Left forelimb (tissue), 1 donor: ENCODE measurements at places on chromosomes 13 and 19.

DNA sequence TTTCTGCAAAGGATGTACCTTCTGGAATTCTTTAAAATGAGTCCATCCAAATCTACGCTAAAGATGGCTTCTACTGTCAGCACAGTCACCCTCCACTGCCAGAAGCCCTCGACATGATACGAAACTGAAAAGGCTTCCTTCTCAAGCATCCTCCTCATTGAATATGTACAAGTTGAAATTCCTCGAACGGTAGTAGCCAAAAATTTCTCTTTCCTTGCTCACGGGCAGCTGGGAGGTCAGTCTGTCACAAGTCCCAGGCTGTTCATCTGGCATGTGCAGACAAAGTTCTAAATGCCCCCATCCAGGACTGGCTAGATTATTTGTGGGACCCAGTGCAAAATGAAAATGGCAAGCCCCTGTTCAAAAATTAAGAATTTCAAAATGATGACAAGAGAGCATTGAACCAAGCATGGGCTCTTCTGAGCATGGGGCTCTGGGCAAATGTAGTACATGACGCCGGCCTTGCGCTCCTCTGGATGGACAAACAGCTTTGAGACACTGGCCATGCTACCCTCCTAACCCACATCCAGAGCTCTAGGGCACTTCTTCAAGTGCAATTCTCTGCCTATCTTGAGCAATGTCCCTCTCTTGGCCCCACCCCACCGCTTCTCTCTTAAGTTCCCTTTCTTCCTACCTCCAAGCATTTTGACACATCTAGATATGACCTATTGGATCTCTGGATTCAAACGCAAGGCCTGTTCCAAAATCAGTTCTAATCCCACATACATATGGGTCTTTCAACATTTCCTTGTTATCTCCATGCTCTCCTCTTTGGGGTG, 78.9 kb upstream of the FLT1 start:
- DNase-seq = no peak

DNA sequence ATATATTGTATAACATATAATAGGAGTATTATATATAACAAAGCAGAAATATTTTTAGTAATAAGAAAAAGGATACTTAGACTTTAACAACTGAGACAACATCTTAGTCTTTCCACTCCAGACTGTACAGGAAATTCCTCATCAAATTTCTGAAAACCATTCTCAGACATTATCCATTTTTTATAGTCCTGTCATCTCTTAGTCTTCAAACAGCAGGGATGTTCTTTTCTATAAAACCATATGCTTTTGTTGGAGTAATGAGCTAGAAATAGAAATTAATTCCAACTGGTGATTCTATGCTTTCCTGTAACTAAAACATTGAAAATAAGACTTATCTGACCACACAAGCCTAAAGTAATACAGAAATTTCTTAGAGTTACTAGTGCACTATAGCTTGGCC, 82.2 kb upstream of the CSNK1A1L start:
- no peak for DNase-seq

- DNase-seq = no peak
Observed at GRCh38 chr19:45097776-45098520, 5.0 kb downstream of the PPP1R37 start.

DNA sequence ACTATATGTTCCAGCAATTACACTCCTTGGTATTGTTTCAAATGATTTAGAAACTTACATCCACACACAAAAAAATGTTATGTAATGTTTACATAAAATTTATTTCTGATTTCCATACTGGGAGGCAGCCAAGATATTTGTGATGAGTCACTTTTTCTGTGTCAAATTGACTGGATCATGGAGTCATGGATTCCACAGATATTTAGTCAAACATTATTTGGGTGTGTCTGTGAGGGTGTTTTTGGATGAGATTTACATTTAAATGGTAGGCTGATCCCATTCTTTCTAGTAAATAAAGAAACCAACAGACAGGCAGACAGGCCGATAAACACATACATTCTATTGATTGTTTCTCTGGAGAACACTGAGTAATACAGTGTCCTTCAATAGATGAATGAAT, 562.8 kb downstream of the SLITRK6 start:
- DNase-seq = no peak

DNA sequence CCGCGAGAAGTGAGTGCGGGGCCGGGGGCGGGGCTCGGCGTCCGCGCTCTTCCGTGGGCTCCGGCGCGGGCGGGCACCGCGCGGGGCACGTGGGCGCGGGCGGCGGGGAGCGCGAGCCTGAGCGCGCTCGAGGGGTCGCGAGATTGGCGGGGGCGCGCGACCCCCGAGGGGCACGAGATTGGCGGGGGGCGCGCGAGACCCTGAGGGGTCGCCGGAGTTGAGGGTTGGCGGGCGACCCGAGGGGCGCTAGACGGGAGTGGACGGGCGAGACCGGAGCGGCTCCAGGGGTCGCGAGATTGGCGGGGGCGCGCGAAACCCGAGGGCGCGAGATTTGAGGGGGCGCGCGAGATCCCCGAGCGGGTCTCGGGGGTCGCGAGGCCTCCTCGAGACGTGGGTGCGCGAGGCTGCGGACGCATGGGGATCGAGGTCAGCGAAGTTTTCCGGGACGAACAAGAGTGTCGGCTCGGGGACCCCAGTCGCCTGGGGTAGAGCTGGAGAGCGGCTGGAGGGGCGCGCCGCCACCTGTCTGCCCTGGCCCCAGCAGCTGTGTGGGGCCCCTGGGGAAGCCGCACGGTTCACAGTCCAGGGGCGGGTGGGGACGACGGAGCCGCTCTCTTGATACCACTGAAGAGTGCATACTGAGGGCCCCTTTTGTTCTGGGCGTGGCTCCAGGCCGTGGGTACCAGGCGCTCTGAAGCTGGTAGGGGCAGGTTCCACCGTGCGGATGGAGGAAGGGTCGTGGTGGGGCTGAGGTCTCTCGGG, 682 bp downstream of the SSBP4 start:
- DNase-seq = no peak

GRCh38 chr19:31378404-31378803, 29.2 kb upstream of the TSHZ3 start:
- no peak for DNase-seq

DNA sequence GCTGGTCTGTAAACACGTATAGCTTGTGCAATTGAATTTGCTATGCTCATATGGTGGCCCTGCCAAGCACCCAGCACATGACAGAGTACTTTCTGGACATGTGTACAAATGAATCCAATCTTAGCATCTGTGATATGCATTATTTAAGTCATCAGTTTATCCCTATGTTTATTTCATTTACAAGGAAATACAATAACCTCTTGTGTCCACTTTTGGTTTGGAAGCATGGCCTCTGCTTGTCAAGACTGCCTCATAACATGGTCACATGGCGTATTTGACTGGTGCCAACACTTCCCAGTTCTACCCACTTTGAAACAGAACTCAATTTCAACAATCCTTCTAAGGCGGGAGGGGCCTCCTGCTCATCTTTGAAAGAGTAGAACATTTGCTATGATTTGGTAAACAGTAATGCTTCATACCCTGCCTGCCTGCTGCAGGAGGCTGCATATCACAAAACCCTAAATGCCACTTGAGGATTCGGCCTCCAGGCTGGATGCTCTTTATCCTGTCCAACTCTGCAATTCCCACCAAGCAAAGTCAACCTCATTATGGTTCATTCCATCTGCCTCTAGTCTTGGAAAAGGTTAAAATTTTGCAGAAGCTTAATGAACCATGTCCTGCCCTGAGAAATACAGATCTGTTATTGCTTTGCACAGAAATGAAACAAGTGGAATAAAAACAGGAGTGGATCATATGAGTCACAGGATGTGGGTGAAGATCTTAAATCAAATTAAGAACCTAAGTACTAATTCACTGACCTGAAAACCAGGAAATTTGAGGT, 151.3 kb downstream of the CYSLTR2 start:
- DNase-seq = no peak

DNA sequence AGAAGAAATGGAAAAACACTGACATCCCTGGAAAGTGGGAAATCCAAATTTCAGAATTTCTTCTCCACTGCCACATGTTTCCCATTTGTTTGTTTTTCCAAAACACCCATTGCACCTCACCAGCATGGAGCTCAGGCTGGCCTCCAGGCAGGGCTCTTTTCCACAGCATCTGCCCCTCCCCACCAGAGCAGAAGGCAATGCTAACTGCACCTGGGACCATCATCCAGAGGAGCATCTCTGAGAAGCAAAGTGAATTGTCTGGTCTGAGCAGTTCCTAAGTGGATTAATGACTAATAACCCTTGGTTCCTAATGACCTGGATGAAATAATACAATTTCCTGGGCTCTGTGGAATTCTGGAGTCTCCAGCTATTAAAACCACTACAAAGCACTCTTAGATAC, 8.8 kb upstream of the CYSLTR2 start:
- DNase-seq = no peak

- no peak for DNase-seq
Observed at GRCh38 chr19:55611983-55612645, 6.7 kb downstream of the ZNF865 start.

- no peak for DNase-seq
Observed at GRCh38 chr13:69389899-69390298, 717.7 kb upstream of the ATXN8OS start.

GRCh38 chr13:25447396-25447795, 75.6 kb downstream of the ATP8A2 start:
- no peak for DNase-seq

DNA sequence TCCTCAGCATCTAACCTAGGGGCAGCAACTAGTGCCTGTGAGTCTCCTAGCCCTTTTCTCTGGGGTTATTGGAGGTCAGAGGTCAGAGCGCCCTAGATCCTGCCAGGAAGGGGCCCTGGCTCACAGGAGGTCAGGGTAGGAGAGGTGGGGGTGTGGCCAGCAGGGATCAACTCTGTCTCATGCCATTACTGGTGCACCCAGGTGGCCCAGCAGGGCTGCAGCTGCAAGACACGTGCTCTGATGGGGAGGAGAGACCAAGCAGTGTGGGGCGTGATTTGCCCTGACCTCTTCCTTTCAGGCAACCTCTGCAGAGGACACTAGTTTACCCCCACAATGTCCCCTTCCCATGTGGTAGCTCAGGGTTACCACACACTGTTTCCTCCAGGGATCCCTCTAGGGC, 73.3 kb upstream of the ZNF30 start:
- DNase-seq = no peak

- DNase-seq = no peak
Observed at GRCh38 chr19:58516246-58516836, 3.3 kb downstream of the ZBTB45 start.

DNA sequence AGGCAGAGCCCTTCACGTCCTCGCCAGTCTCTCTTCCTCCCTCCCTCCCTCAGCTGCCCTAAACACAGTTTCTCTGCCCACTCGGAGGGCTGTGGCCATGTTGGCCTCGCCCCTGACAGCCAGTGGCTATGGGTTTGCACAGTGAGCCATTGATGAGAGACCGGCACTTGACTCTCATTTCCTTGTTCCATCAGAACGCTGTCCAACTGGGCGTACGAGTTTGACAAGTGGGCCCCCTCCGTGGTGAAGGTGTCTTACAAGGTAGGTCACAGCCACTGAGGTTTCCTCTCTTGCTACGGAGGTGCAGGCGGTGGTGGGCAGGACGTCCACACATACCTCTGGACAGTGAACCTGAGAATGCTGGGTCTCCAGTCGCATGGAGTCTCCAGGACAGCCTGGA, 57.9 kb downstream of the SMARCA4 start:
- DNase-seq = no peak

- no peak for DNase-seq
Observed at GRCh38 chr13:84917252-84917878, 881.9 kb downstream of the SLITRK6 start.

DNA sequence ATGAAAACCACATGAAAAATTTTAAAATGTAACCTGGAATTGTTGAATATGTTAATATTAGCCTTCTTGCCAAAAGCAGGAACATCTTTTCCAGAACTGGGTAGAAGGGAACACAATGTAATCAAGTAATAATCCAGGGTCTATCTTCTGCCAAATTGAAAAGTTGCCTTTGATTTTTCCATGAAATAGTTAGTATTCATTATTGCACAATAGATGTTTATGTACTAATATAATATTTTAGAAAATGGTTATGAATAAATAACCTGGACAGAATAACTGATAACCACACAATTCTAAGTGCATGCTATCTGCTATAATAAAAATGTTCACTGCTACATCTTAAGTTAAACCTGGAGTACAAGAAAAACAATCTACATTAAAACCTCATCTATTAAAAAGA, 802.3 kb downstream of the LIG4 start:
- no peak for DNase-seq

DNA sequence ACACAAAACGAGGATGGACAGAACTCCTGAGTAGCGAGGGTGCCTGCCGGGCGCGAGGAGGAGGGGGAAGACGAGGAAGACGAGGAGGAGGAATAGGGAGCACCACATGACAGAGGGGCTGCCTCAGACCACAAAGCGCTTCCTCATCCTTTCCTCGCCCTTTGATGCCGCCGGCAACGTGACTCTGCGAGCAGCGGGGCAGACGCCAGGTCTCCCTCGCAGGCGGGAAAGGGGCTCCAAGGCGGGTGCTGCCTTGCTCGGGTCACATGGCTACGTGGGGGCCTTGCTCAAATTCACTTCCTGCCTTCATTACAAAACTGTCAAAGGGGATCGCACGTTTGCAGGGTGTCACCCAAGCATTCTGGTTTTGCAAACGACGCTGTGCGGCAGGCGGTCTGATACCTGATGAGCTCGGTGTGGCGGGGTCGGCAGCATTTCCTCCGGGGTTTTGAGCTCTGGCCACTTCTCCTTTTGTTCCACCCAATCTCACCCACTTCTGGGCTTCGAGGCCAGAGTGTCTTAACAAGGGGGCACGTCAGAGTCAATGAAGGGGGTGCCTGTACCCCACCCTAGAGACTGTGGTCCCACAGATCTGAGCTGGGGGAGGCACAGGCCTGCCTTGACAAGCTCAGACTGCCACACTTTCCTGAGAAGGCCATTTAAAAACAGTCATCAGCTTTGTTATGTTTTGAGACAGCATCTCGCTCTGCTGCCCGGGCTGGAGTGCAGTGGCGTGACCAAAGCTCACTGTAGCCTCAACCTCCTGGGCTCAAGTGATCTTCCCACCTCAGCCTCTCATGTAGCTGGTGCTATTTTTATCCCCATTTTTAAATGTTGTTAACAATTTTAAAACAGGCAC, 14.9 kb downstream of the MAP2K2 start:
- no peak for DNase-seq

GRCh38 chr19:31450696-31451095, 101.5 kb upstream of the TSHZ3 start:
- DNase-seq = no peak

GRCh38 chr13:39575641-39576238, 27.3 kb downstream of the LHFPL6 start:
- DNase-seq = no peak
